ENCODE measurements at places on chromosomes 5 and 9.

- DNase-seq = no peak
These were observed 323.8 kb downstream of the PDE4D start for GRCh38 chr5:59569608-59570334.

GRCh38 chr9:128473104-128473503, 17.3 kb downstream of the ODF2 start:
- DNase-seq = no peak

DNA sequence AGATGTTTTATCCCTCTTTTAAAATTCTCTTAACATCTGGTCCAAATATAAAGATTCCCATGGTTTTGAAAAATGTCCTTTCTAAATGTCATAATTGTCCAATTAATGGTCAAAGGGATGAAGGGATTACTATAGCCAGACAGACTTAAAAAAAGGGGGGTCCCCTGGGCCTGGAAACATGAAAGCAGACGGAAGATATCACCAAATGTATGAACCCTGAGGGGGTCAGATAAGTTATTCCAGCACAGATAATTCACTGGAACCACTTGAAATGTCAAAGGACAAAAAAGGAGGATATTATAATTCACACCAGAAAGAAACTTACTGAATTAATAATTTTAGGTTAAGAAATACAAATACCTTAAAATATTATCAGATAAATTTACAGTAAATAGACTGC, 155.8 kb downstream of the SEMA5A start:
- DNase-seq = no peak

- no peak for DNase-seq
These were observed 229.7 kb downstream of the MRPS30 start for GRCh38 chr5:45038366-45038987.
